AG08396 (cell line): ENCODE measurements at places on chromosomes 16 and 17.
A peak's percentile ranks its signal among the peaks of the same experiment; 100 is the strongest.

- no peak for DNase-seq
These were observed 214.3 kb upstream of the CDH5 start for GRCh38 chr16:66152181-66152580.

- DNase-seq: no peak
These were observed 216.3 kb downstream of the SPECC1 start for GRCh38 chr17:20225162-20226115.

- no peak for DNase-seq
These were observed 5.2 kb downstream of the SECTM1 start for GRCh38 chr17:82328141-82328993.

DNA sequence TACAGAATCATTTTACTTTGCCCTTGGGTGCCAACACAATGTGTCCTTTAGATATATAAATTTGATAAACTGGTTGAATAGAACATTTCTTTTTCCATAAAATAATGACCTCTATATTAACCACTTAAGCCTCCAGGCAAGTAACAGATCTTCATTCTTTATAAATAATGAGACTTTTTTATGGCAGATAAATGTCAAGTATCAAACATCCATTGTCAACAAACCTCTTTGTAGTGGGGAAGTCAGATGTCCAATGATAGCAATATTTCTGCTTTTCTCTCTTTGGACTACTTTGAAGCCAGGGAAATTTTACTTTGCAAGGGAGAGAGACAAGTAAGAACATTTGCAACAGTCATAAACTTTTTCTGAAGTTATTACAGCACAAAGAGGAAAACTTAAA lies 841.2 kb downstream of the CDH8 start:
- no peak for DNase-seq

DNA sequence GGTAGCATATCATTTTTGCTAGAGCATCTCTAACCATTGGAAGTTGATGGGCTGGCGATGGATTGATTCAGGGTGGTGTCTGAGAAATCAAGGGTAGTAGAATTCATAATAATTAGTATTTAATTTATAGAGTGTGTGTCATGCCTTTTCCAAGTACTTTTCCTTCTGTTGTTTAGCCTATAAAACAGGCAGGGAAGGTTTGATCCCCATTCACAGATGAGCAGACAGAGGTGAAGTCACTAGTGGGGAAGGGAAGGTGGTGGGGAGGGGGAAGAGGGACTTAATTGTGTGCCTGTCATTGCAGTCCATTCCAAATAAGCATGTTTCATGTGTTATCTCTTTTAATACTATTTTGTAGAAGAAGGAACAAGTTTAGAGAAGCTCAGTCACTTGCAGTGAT lies 131.3 kb downstream of the MSI2 start:
- DNase-seq: no peak

GRCh38 chr17:7562208-7562605 lies 488 bp downstream of the SENP3 start:
- DNase-seq: peak; percentile 54

DNA sequence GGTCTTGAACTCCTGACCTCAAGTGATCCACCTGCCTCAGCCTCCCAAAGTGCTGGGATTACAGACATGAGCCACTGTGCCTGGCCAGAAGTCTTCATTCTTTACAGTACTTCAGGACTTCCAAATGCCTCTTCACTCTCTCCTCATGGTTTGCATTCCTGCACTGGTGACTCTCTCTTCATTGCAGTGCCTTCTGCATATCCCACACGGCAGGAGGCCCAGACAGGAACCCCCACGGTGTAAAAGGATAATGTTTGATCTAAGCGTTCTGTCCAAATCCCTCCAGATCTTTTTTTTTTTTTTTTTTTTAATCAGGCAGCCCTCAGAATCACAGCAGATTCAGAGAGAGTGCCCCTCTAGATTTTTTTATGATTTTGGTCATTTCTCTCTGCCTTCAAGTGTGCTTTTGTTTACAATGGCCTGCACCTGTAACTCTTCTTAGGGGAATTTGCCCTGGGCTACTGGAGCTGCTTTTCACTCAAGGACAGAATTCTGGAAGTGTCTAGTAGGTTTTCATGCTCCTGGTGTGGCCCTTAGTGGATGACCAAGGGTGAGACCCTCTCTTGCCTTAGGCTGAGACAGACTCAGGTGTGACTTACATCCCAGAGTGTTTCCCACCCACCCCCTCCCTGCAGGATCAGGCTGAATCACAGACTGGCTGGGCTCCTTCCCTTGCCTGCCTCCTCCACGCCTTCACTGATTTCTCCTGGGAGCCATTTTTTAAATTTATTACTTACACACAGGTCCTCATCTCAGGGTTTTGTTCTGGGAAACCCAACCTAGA lies 19.8 kb upstream of the NF1 start:
- DNase-seq: peak; percentile 45

DNA sequence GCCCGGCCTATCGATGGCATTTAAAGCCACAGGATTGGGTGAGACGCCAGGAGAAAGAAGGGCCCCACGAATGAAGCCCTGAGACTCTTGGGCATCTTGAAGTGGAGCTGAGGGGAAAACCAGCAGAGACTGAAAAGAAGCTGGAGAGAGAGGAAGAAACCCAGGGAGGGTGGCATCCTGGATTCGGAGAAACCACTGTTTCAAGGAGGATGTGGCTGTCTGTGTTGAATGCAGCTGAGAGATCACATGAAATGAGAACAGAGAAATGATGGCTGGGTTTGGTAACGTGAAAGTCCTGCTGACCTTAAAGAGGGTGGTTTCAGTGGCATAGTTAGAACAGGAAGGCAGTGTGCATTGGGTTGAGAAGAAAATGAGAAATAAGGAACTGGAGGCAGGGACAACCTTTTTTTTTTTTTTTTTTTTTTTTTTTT lies 3.8 kb downstream of the TNFSF12 start:
- DNase-seq: no peak

GRCh38 chr16:79593074-79593531 lies 7.4 kb downstream of the MAF start:
- no peak for DNase-seq

DNA sequence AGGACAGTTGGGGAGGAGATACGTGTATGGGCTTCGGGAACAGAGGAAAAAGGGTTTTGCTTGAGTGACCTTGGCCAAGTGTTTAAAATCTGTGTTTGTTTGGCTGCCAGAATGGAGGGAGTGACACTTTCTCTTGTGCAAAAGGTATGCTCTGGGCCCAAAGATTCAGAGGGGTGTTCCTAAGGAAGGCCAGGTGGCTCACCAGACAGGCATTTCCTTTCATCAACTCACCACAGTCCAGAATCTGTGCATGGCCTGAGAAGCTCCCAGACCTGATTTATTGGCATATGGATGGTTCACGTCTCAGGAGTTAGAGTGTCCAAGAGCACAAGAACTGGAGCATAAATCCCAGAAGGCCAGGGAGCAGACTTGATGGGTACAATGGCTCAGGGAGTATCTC lies 53.4 kb upstream of the NLK start:
- no peak for DNase-seq

- no peak for DNase-seq
These were observed 490.2 kb upstream of the SALL1 start for GRCh38 chr16:51641191-51641765.

GRCh38 chr17:21141331-21141730 lies 14.6 kb downstream of the DHRS7B start:
- no peak for DNase-seq
